ENCODE measurements at places on chromosomes 7 and 10. TPM values are rescaled to one million over a fixed set of nuclear protein-coding genes. Genes with fewer than 3 reads are reported as not detected.

DPYSL4 gene
- 9.0 TPM for polyA plus RNA-seq

PAX4 gene
- polyA plus RNA-seq, result not detected

ANLN gene
- polyA plus RNA-seq, result 34.0 TPM

UCMA gene
- polyA plus RNA-seq, result not detected

ZKSCAN1 gene
- polyA plus RNA-seq, result 36.8 TPM

ASIC3 gene
- 0.11 TPM for polyA plus RNA-seq

SLC26A3 gene
- not detected for polyA plus RNA-seq

SH2D4B gene
- not detected for polyA plus RNA-seq

PTPRE gene
- 0.04 TPM for polyA plus RNA-seq

PIP gene
- not detected for polyA plus RNA-seq

FGFR2 gene
- not detected for polyA plus RNA-seq

PSTK gene
- 5.1 TPM for polyA plus RNA-seq

- DNase-seq, result no peak
Observed at GRCh38 chr7:44622342-44623151, 16.1 kb downstream of the OGDH start.

DNA sequence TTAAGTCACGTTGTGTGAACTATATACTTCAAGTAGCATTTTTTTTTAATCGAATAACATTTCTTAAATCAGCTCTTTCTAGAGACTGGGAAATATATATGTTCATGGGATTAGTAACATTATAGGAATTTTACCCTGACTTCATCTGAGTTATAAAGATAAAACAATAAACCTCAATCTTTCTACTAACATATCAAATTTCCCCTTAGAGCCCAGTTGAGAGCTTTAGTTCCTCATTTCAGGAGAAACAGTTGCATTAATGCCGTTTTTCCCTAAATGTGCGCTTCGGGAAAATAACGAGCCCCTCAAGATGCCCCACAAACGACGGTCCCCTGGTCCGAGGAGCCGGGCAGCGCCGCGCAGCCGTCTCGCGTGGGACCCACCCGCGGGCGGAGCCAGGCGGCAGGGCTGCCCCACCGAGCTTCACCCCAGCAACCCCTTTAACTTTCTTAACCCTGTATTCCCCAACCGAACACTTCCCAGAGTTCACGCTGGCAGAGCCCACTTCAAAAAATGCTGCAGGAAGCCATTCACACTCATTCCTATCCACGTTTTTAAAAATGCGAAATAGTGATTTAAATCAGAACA, 152.5 kb upstream of the YAE1 start:
- no peak for DNase-seq

- no peak for DNase-seq
Observed at GRCh38 chr10:57897611-57898010, 370.1 kb downstream of the IPMK start.

GRCh38 chr7:142784716-142785115, 13.9 kb downstream of the PRSS2 start:
- DNase-seq, result no peak

GRCh38 chr7:128236924-128237586, 4.0 kb upstream of the LEP start:
- peak; percentile 46 for DNase-seq

DNA sequence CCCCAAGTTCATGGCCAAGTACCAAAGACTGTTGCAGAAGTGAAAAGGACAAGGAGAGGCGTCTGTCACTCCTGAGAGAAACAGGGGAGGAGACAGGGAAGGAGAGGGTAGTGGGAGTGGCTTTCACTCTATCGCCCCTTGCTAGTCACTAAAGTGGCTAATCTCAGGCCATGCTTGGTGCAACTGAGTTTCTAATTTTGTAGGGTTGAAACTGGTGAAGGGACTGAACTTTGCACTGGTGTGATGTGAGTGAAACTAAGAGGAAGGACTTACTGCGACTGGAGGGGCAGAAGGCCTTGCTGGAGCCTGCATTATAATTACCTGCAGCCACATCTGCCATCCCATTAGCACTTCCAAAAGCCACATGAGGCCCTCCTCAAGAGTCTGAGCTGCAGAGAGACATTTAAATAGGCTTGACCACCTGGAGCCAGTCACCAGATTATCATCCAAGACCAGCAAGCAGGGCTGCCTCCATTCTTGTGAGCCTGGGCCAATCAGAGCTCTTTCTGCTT, 107.2 kb upstream of the EEPD1 start:
- no peak for DNase-seq

DNA sequence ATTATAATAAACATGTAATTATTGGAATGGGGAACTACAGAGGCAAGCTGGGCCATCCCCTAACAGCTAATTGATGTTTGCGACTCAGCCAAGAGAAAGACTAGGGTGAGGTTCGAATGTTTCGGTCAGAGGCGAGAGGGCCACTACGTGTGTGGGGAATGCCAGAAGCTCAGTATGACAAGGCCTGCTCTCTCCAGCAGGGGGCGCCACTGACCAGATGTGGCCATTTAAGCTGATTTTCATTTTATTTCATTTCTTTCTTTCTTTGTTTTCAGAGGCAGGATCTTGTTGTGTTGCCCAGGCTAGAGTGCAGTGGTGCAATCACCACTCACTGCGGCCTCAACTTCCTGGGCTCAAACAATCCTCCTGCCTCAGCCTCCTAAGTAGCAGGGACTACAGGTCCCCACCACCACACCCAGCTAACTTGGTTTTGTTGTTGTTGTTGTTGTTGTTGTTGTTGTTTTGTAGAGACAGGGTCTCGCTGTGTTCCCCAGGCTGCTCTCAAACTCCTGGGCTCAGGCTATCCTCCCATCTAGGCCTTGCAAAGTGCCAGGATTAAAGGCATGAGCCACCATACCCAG, 38.1 kb downstream of the TMEM130 start:
- no peak for DNase-seq

- peak; percentile 33 for DNase-seq
Observed at GRCh38 chr7:47757921-47758411, 176.1 kb upstream of the TNS3 start.

DNA sequence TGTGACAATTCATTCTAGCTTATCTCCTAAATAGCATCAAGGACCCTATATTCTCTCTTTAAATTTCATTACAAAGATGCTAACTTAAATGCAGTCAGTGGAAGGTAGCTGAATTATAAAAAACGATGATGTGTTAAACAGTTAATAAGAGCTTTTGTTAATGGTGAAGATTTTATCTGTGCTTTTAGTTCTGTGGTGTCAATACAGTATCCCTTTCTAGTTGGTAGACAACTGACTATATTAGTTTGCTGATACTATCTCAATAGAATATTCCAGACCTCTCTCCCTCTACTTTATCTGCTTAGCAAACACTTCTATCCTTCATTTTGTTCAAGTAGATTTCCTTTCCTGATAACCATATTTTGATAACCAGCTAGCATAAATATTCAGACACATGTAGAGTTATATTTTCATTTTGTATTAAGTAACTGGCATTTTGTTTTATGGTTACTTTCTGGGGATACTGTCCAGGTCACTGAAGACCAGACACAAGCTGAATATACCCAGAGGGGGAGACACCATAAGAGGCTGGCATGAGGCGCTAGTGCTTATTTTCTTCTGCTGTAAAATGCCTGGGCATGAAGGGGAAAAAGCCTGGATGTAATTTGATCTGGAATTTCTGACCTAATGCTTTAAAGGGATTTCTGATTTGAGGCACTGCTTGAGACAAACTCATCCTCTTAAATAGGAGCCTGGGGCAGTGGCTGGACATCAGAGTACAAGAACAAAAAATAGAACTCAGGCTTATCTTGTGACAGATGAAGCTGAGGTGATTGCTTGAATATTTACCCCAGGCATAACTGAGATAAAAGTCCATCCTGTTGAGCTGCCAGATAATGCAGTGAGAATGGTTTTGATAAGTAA, 197.5 kb downstream of the MALRD1 start:
- DNase-seq, result no peak

GRCh38 chr10:92641492-92641891, 48.3 kb upstream of the HHEX start:
- no peak for DNase-seq

- DNase-seq, result no peak
Observed at GRCh38 chr7:37738321-37738720, 54.8 kb downstream of the GPR141 start.

DNA sequence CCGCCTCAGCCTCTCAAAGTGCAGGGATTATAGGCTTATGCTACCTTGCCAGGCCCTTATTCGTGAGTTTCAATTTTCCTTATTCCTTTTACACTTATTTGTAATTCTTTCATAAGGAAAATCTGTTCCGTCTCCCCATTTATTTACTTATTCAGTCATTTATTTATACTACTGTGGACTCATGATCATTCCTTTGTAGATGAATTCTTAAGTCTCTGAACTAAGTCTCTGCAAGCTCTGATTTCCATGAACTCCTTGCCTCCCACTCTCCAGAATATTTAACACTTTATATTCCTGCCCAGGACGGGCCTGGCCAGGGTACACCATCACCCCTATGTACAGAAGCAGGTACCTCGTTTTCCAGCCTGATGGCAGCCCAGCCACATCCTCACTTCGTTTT, 39.4 kb downstream of the PFKFB3 start:
- DNase-seq, result peak; percentile 39

DNA sequence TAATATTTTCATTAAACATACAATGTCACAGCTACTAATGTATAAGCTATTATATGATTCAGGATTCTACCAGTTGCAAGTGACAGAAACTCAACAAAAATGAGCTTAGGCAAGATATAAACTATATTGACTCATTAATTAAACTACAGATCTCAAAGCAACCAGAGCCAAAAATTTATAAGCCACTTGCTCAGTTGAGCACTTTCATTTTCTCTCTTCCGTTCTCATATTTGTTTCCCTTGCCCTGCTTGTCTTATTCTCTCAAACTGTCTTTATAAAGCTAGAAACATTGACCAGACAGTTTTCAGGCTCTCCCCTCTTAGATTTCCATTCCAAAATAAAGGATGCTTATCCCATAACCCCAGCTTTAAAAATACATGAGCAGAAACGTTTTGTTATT, 60.2 kb upstream of the DGKB start:
- DNase-seq, result no peak

DNA sequence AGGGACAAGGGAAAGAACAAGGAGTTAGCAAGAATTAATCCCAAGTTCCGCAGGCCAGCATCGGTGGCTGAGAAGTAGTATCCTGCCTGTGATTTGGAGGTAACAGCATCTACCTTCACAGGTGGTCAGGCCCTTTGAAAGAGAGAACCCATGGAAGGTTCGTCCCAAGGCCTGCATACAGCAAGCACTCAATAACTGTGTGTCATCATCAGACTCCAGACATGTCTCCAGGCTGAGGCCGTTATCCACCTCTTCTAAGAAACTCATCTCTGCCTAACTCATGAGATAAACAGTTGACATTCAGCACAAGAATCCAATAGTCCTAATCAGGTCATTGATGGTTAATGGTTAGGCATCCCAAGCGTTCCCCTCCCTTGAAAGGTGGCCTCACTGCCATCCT, 45.0 kb downstream of the CTBP2 start:
- no peak for DNase-seq

DNA sequence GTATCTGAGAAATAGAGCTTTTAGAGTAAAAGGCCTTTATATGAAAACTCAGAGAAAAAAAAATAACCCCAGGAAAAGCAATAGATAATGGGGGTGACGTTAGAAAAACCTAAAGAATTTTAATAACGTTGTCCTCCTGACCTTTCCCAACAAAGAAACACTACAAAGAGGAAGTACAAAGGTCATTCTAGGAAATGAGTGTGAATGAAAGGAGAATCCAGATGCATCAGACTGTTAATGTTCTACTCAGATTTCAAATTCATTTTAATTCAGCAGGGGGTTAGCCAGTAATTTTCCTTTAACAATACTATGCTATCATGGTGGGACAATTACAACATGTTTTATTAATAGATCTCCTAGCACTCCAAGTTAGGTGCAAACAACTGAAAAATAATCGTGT, 73.8 kb upstream of the CDK1 start:
- DNase-seq, result no peak

DNA sequence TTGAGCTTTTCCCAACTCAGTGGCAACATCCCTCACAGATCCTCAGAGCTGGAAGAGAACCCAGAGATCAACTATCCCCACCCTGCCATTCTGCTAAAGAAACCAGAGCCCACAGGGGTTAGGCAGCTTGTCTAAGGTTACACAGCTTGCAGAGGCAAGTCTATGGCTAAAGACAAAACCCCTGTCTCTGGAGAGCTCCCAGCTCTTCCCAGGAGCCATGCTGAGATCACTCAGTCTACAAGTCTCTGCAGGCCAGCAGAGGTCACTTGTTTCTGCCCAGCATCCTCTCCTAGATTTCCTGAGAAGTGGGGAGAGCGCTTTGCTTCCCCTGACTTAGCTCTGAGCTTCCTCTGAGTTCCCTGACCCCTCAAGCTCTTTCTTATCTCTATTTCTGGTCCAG, 28.5 kb upstream of the LOXL4 start:
- no peak for DNase-seq

GRCh38 chr10:85532773-85533172, 833.8 kb downstream of the GRID1 start:
- DNase-seq, result no peak

- no peak for DNase-seq
Observed at GRCh38 chr10:77244746-77245145, 392.9 kb downstream of the KCNMA1 start.

- DNase-seq, result no peak
Observed at GRCh38 chr7:107049971-107050532, 5.5 kb downstream of the PRKAR2B start.

- DNase-seq, result no peak
Observed at GRCh38 chr10:80598084-80598798, 60.5 kb downstream of the SH2D4B start.

GRCh38 chr7:116797612-116798011, 64.8 kb upstream of the CAPZA2 start:
- DNase-seq, result no peak

GRCh38 chr7:102291056-102291915, 4.6 kb downstream of the SH2B2 start:
- no peak for DNase-seq

- no peak for DNase-seq
Observed at GRCh38 chr10:116868722-116869121, 19.4 kb downstream of the ENO4 start.

GRCh38 chr10:99389729-99390480, 40.5 kb downstream of the GOT1 start:
- no peak for DNase-seq

DNA sequence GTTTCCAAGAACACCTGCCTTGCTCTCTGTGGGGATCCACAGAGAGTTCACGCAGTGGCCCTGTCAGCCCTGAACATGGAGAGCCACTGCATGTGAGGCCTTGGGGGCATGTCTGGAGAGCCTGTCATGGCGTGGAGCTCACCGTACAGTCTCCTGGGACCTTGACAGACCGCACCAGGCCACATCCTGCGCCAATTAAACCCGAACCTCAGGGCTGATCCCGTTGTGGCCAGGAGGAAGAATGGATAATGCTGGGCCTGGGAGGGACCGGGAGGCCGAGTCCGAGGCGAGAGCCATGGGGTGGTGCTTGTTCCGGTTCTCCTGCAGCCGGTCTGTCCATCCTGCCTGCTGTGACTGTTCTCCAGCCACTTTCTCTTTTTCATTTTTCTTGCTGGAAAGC, 68.7 kb downstream of the DNAJB6 start:
- no peak for DNase-seq

- DNase-seq, result no peak
Observed at GRCh38 chr7:42065942-42066341, 171.1 kb downstream of the GLI3 start.

DNA sequence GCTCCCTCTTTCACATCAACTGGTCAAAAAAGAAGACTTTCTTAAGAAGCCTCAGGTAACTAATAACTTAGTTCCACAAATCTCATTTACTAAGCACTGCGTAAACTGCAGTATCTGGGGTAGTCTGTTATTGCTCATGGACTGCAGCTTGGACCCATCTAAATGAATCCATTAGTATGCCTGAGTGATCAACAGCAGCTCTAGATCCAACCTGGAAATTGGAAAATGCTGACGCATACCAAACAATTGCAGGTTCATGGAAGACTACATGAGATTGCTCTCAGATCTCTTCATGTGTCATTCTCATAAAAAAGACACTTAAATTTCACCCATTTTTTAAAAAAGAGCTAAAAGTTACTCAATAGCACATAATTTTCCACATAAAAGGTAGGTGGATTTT, 121.6 kb downstream of the IDE start:
- DNase-seq, result no peak
